ENCODE measurements at places on chromosomes 2 and 18.
A peak's percentile ranks its signal among the peaks of the same experiment; 100 is the strongest.

DNA sequence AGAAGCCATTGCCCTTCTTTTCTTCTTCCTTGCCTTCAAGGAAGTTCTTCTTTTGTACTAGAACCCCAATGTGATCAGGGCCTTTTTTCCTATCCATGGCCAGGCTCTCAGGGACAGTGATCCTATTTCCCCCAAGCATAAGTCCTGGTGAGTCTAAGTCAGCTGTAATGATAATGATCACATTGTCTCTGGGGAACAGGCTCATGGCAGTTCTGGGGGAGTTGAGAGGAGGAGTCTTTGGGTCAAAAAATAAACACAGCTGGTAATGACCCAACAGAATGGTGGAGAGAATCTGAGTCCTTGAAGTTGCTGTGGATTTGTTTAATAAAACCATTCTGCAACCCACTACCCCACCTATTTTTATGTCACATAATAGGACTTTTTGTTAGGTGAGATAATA lies 96.6 kb downstream of the SOCS6 start:
- DNase-seq = no peak

DNA sequence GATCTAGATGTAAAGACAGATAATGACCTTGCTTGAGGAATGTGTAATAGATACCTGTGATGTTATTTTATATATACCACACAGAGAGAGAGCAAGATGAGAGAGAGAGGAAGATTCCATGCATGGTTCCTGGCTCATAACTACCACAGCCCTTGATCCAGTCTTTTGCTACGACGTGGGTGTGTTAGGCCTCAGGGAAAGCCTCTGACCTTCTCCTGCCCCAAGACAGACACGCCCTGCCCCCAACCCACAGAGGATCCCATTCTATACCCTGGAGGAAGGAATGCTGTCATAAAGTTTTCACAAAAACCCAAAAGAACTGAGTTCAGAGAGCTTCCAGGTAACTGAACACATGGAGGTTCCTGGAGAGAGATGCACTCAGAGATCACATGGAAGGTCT lies 193.1 kb downstream of the ZEB2 start:
- DNase-seq = no peak

GRCh38 chr2:43075811-43076585 lies 150.4 kb downstream of the ZFP36L2 start:
- DNase-seq = no peak

GRCh38 chr2:46913471-46914381 lies 1.9 kb downstream of the MCFD2 start:
- DNase-seq = peak; percentile 68

- no peak for DNase-seq
Measured at GRCh38 chr2:165720511-165720910, 73.5 kb downstream of the GALNT3 start.

GRCh38 chr18:47251289-47252120 lies at the start of gene SKOR2:
SKOR2 (minus strand) TSS chr18:47251660; CDS start chr18:47249183, 2,477 bp downstream.
- DNase-seq = no peak

DNA sequence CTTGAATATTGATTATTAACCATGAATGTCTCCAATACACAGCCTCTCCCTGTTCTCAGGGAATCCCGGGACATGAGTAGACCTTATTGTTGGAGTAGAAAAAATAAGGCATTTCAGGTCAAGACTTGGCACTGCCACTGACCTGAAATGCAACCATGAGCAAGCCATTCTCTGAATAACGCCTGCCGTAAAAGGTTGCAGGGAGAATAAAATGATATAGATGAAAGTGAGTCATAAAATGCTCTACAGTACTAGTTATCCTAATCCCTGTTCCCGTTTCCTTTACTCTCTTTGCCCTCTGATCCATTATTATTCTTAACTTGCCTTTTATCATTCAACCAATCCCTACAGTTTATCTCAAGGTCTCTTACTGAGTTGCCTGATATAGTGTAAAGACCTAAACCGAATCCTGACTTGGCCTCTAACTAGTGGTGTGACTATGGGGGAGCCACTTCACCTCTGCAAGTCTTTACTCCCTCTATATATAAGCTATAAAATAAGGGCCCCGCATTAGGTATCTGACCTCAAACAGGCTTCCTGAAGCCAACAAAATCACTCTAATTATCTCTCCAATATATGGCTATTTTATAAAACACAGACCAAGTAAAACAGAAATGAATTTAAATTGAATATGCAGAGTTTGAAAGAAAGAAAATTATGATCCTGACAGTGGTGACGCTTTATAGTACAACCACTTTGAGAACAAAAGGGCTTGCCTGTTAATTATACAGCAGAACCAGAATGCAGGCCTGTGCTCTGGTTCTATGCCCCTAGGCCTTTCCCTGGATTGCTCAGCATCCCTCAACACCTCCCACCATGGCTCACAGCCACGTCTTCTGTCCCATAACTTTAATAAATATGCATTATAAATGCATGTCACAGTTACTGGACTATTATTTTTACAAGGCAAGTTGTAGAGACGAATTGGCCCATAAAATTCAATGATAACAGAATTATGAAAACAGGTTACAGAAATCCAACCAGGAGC lies 183.1 kb downstream of the STK39 start:
- no peak for DNase-seq

GRCh38 chr2:19818039-19818438 lies 83.7 kb downstream of the TTC32 start:
- DNase-seq = no peak

GRCh38 chr2:170298115-170298514 lies 120.2 kb downstream of the MYO3B start:
- no peak for DNase-seq

DNA sequence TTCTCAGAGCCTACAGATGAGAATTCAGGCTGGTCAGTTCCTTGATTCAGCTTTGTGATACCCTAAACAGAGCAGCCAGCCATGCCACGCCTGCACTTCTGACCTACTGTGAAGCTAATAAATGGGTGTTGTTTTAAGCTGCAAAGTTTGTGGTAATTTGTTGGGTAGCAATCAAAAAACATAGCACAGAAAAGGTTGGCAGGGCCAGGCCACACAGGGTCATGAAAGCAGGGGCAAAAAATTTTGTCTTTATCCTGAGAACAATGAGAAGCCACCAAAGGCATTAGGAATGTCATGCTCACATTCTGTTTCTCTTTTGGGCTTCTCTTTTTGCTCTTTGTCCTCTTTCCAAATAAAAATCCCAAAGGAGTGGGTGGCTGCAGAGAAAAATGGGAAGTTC lies 385.9 kb downstream of the TXNL1 start:
- no peak for DNase-seq

DNA sequence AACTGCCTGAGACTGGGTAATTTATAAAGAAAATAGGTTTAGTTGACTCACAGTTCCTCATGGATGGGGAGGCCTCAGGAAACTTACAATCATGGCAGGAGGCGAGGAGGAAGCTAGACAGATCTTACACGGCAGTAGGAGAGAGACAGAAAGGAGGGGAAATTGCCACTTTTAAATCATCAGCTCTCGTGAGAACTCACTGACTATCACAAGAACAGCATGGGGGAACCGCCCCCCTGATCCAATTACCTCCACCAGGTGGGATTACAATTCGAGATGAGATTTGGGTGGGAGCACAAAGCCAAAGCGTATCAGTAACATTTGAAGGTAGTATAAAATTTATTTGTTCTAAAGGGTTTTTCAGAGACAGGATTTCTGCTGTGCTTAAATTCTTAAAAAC lies 5.4 kb downstream of the GALM start:
- no peak for DNase-seq

- DNase-seq = no peak
Measured at GRCh38 chr2:234025466-234025865, 25.0 kb upstream of the SPP2 start.

- no peak for DNase-seq
Measured at GRCh38 chr2:61432990-61433389, 37.9 kb downstream of the USP34 start.

DNA sequence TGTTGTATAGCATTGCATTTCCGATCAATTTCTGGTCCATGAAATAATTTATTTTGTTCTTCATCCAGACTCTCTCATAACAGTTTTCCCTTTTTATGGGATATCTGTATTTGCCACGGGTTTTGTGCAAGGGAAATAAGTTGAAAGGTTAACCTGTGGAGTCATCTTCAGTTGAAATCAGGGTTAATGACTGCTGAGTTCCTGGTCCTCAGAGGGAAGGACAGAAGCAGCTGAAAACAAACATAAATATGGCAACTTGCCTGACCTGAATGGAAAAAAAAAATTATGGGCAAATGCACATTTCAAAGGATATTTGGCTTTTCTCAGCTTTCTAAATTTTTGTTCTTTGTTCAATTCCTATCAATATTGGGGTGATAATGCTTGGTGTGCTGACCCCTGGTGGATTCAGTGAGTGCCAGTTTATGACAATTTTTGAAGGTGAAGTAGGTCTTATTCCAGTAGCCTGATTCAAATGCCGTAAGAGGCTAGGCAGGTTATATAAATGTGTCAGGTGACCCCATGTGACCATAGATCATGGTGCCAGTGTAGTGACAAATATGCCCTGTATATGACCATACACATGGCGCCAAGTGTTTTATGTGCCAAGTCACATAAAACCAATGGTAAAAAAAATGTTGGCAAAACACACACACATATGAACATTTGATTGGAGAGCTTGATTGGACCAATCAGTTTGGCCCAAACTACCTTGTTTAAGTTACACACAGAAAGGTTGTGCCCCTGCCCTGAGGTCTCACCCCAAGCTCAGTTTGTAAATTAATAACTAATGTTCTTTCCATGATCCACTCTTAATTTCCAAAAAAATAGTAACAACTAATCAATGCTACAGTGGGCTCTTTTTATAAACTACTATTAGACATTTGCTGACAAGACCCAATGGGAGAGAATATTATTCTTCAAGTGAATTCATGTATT lies 47.6 kb upstream of the FAM124B start:
- DNase-seq = no peak

Measured in CMK (cell line).